Left forelimb (tissue), 1 donor: ENCODE measurements at places on chromosomes 1 and 21.

- DNase-seq = no peak
These were observed 453.8 kb downstream of the PTPRU start for GRCh38 chr1:29690156-29690555.

DNA sequence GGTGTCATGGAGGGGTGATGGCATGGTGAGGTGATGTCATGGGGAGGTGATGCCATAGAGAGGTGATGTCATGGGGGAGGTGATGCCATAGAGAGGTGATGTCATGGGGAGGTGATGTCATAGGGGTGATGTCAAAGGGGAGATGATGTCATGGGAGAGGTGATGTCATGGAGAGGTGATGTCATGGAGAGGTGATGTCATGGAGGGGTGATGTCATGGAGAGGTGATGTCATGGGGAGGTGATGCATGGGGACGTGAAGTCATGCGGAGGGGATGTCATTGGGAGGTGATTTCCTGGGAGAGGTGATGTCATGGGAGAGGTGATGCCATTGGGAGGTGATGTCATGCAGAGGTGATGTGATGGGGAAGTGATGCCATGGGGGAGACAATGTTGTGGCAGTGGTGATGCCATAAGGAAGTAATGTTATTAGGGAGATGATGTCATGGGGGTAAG lies 92.1 kb upstream of the C1orf174 start:
- no peak for DNase-seq

GRCh38 chr1:19029191-19030085 lies 73.0 kb upstream of the IFFO2 start:
- no peak for DNase-seq

DNA sequence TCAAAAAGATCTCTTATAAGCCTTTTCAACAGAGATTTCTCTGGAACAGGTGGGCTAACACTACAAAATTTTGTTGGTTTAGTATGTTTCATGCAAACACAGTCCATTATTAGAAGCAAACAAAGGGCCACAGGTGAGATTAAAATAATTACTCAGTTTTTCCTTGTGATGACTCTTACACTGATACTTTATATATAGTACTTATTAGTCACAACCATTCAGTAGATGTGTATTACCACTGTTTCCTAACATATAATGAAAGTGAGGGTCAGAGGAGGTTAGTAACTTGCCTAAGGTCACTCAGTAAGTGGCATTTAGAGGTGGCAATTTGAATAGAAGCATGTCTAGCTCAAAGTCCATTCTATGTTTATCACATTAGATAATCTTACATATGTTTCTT lies 44.2 kb downstream of the CYYR1 start:
- no peak for DNase-seq

- no peak for DNase-seq
These were observed 127.5 kb upstream of the RGS1 start for GRCh38 chr1:192448026-192448578.

- DNase-seq = no peak
These were observed 396.0 kb downstream of the AGBL4 start for GRCh38 chr1:49627781-49628180.

DNA sequence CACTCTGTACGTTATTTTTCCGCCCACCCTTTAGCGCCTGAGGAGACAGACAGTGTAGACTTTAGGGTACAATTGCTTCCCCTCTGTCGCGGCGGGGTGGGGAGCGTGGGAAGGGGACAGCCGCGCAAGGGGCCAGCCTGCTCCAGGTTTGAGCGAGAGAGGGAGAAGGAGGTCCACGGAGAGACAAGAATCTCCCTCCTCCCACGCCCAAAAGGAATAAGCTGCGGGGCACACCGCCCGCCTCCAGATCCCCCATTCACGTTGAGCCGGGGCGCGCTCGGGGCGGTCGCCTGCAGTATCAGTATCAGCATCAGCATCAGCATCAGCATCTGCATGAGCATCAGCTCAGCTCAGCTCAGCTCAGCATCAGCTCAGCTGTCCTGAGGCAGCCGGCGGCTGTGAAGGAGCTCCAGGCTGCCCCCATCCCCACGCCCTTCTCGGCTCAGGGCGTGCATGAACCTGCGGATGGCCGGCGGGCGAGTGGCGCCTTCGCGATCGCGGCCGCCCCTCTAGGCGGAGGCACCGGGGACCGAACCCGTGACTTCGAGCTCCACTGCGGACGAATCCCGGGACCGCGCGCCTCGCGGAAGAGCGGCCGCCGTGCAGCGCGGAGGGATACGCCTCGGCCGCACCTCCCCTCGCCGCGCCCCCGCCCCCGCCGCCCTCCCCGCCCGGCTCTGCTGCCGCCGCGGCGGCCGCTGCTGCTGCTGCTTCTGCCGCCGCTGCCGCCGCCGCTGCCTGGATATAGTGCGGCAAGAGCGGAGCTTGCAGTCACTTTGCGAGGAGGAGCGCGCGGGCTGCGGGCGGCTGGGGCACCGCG lies at the start of gene NCAM2:
Gene NCAM2, plus strand, starts transcription at position 774 of the 820 bp plus-strand sequence.
- DNase-seq = peak; percentile 86

DNA sequence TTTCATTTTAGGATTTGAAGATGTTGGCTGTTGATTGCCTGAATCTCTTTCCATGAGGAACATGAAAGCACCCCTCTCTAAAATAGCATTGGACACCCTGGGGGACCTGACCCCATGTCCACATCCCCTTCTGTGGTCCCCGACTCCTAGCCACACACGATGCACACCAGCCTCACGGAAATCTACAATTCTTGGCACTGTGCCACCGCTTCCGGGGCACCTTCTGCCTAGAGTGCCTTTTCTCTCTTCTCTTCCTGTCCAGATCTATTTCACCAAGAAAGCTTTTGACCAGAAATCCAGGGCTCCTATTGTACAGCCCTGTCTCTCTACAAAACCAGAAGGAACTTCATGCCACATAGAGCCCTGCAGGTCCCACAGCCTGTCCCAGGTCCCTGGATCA lies 50.3 kb downstream of the MYSM1 start:
- DNase-seq = no peak

DNA sequence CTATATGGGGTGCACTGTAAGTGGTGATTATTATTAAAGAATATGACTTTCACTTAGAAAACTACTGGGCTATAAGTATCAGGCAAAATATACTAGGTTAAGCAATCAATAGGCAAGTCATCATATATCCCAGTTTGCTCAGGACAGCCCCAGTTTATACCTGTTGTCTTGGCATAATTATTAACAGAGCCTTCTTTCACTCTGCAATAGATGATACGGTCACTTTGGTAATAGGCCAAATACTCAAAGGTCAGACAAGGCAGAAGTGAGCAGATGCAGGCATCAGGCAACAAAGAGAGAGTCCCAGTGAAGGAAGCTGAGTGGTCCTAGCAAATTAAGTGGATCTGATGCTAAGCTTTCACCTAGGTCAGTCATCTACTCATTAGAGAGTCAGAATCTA lies 599.9 kb downstream of the LMO4 start:
- no peak for DNase-seq

DNA sequence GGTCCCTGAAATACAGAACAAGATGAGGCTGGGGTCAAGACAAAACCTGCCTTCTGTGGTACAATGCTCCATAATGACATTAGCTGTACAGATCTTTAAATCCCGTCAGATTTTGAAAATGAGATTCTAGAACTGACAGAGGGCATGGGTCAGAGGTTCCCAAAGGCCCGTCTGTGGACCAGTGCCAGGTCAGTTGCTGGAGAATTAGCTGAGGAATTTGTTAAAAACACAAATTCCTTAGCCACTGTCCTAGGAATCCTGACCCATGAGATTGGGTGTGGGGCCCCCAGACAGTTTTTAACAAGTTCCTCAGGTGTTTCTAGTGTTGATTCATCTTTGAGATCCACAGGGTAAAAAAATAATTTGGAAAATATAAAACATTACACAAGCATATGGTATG lies 97.0 kb downstream of the SIPA1L2 start:
- no peak for DNase-seq

- no peak for DNase-seq
These were observed 10.7 kb downstream of the LRRC47 start for GRCh38 chr1:3785456-3786157.

DNA sequence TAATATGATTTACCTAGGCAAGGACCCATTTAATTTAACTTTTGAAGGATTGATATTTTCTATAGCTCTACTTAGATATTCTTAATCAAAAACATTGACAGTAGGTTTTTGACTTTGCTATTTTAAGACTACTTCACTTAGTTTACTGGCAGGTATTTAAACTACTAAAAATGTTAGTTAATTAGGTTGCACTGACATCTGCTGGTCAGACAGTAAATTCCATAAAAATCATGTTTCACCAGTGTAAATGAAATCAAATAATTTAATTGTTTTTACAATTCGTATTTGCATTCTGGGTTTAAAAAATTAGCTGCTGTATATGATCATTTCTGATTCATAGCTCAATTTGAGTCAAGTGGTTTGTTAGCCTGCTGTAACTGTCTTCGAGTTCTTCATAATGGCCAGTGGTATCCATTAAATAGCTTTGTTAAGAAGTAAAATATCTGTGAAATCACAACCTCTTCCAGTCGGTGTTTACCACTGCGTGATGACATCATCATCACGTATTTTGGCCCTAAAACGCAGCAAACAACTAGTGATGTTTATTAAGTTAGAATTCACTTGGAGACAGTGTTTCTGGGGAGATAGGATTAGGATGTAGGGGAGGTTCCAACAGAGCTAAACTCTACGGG lies 26.2 kb downstream of the EXTL2 start:
- DNase-seq = no peak

DNA sequence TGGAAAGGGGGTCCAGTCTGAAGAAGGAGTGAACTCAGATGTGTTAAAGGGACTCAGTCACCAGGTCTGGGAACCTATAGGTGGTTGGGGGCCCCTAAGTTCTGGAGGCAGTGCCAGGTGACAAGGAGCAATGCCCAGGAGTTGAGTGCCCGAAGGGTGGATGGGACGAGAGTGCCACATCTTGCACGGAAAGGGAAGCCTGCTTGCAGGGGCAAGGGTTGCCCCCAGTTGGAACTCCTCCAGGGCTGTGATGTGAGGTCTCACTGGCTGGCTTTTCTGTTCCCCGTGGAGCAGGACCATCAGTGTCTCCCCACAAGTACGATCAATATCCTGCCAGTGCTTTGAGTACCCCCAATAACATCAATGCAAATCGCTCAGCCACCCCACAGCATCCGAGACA lies 107.3 kb downstream of the TOMM20 start:
- no peak for DNase-seq

DNA sequence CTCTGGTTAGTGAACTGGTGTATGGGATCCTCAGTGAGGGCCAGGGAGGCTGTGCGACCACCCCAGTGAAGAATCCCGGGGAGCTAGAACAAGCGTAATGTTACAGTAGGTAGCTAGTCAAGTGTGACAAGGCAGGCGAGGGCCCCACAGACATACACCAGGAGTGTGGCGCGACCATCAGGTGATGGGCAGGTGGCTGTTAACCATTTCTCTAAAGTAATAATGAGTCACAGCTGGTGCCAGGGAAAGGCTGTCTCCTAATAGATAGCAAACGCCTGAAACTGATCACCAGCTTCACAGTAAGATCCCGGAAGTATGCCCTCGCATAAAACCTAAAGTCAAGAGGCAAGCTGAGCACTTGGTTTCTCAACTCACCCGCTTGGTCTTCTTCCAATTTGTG lies 40.5 kb upstream of the TARBP1 start:
- DNase-seq = no peak

- DNase-seq = no peak
These were observed 19.4 kb downstream of the NADK start for GRCh38 chr1:1758692-1759455.

DNA sequence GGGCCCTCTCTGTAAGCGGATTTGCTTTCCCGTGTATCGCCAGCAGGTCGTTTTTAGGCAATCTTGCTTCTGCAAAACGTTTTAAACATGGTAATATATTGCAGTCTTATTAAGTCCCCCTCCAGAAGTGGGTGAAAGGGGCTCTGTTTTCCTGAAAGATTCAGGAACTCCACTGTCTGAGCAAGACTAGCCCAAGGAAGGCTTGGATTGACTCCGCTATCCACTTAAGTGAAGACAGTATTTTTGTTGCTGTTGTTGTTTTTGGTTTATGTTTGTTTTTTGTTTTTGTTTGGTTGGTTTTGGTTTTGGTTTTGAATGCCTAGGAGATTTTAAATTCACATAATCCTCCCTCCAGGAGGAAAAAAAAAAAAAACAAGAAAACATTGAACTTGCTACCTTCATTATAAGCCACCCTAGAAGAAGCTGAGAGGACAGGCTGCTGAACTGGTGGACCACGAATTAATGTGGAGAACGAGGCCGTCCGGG lies 29.1 kb upstream of the NFIA start:
- no peak for DNase-seq

DNA sequence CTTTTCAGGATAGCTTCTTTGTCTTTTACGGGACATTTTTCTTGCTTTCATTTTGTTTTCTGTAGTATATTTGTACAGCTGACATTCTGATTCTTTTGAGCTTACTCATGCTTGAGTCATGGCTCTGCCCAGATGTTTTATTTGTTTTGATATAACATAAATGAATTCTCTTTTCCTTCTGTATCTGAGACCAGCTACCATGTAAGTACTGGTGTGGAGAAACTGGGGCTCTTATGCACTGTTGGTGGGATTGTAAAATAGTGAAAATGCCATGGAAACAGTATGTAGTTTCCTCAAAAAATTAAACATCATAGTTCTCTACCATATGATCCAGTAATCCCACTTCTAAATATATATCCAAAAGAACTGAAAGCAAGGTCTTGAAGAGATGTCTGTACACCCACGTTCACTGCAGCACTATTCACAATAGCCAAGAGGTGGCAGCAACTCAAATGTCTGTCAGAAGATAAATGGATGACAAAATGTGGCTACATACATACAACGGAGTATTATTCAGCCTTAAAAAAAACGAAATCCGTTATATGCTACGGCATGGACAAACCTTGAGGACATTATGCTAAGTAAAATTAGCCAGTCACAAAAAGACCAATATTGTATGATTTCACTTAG lies 61.4 kb downstream of the EIF2B3 start:
- no peak for DNase-seq

DNA sequence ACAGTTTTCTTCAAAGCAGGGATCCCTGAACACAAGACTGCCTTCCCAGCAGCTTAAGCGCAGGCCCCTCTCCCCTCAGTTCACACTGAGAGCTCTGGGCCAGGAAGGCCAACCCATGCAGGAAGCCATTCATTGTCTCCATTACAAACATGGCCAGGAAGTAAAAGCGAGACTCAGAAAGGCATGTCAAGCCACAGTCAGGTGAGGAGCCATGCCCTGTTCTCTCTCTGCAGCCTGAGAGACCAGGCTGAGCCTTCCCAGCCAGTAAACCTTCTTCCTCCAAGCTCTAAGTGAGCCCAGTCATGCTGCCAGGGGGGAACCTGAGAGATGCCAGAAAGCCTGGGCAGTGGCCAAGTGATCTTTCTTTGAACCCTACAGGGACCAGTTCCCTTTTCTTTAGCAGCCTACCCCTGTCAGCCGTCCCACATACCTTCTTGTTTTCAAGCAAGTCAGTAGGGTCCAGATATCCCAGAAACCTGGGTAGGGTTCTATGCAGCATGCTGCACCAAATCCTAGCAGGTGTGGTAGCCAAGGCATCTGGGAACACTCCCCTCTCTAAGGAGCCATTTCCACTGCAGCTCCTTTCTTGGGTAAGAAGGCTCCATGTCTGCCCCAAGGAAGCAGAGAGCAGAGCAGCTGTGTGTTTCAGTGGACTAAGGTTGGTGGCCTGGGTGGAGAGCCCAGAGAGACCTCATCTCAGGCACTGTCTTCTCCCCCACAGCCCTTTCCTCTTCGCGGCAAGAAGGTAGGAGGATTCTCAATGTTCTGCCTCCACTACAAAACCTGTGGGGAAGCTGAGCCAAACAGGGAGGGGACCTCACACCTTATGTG lies 977 bp downstream of the TRAF3IP3 start:
- DNase-seq = no peak

- no peak for DNase-seq
These were observed 3.0 kb upstream of the RRP1 start for GRCh38 chr21:43786300-43786806.
